ENCODE measurements at places on chromosomes 4 and X.
A peak's percentile ranks its signal among the peaks of the same experiment; 100 is the strongest.

DNA sequence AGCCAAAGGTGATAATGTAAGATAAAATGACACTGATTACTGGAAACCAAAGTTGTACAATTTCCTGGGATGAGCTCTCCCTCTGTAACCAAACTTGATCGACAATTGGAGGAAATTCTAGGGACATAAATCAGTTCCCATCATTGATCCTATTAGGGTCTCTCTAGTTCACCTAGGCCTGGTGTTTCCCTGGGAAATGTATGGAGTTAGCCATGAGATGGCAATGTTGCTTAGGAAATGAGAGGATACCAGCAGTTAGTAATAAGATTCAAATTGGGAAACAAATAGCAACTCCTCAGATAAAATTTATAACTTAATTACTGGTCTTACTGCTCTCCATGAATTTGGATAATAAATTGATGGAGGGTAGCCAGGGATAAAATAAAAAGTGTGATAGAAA lies 52.2 kb downstream of the SPATA18 start:
- DNase-seq: no peak

GRCh38 chr4:182862141-182862875 lies 54.9 kb downstream of the DCTD start:
- no peak for DNase-seq

- no peak for DNase-seq
Measured at GRCh38 chr4:158496030-158496741, 25.5 kb upstream of the RXFP1 start.

DNA sequence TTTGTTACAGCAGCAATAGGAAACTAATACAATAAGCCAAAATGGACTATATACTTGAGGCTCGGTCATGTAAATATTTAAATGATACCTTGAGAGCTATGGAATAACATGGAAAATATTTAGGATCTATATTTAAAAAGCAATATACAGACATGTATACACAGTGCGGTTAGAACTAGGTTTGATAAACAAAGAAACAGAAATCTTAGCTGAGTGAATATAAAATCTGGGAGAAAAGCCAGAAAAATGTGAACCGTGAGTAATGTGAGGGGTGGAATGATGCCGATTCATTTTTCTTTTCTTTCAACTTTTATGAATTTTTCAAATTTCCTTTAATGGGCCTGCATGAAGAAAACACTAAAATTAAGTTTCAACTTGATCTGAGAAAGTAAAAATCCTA lies 104.1 kb downstream of the ATXN3L start:
- DNase-seq: no peak

- DNase-seq: no peak
Measured at GRCh38 chr4:128861856-128862518, 52.5 kb downstream of the JADE1 start.

- no peak for DNase-seq
Measured at GRCh38 chr4:69323284-69323683, 43.0 kb downstream of the UGT2B28 start.

GRCh38 chr4:148067301-148067916 lies 335.5 kb downstream of the ARHGAP10 start:
- DNase-seq: no peak

GRCh38 chr4:151165205-151166000 lies 66.0 kb downstream of the RPS3A start:
- DNase-seq: no peak

GRCh38 chr4:102620697-102621497 lies 119.7 kb downstream of the NFKB1 start:
- DNase-seq: no peak

DNA sequence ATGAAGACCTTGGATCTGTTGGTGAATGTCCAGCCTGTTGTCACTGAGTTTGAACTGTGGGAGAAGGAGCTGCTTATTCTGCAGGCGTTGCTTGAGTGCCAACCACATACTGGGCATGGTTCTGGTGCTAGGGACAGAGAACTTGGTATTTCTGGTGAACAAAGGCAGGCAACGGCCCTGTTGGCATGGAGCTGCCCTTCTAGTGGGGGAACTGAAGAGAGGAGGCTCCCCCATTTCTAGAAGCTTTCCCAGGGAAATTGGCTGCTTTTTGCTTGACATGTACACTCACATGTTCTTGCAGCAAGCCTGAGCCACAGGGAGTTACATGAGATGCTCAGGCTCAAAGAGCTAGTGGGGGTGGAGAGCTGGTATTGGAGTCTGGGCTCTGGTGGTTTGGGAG lies 8.9 kb upstream of the CD38 start:
- no peak for DNase-seq

DNA sequence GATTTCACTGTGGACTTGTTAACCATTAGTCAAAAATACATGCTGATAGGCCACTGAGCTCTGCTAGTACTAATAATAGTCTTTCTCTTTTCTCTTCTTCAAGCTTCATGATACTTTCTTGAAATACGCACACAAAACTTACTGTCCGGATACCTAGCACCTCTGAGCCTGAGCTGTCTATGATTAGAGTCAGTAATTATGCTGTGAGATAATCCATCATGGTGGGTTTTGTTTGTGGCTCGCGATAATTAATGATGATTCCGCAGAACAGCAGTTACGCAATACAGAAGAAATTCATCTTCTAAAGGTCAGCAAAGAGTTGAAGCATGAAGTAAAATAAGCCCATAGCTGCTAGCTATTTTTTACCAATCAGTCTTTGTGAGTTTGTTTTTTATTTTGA lies 511.5 kb upstream of the GALNT7 start:
- DNase-seq: no peak

DNA sequence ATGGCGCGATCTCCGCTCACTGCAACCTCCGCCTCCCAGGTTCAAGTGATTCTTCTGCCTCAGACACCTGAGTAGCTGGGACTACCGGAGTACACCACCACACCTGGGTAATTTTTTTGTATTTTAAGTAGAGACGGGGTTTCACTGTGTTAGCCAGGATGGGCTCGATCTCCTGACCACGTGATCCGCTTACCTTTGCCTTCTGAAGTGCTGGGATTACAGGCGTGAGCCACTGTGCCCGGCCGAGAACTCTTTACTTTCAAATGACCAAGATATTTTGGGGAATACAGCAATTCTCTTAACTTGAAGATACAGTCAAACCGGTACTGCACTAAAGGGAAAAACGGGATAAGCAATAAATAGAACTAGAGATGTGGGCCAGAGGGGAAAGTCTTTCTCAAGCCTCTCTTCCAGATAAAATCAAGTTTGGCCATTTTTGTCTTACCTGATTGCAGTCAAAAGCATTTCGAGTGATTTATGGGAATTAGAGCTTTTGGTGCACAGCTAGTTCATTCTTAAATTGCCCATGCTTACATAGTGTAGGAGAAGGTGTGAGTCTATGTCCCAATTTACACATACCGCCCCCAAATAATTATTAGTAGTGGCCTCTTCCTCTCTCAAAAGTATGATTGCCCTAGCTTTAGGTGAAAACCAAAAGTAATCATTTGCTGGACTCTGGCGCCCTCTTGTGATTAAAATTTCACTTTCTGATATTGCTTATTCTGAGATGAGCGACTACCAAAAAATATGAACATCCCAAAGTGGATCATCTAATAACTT lies 53.2 kb upstream of the ABCG2 start:
- no peak for DNase-seq

DNA sequence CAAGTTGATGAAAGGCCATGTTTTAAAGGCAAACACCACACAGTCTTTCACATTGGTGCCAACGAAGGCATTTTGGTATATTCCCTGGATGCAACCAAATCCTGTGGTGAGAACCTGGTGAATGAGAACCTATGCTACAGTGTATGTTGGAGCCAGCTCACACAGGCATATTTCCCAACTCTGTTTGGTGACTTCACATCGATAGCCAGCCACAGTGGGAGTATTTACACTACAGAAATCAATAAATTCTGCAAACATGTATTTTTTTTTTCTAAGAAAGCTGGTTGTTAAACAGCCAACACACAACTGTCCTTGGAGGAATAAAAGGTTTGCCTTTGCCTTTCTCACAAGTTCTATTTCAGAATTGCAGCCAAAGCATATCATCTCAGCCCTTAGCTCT lies 691.0 kb downstream of the GRID2 start:
- no peak for DNase-seq

DNA sequence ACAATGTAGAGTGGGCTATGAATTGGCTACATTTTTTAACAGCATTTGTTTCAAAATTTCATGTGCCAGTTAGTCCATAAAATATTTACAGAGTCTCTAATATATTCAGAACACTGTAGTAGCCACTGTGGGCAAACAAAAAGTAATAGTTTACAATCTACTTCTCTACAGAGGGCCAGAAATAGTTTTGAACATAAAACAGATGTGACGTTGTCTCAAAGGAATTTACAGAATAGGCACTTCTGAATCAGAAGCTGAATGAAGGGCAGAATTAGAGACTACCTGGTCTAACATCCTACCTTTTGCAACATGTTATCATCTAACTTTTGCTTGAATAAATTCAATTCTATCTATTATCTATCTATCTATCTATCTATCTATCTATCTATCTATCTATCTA lies 811.9 kb upstream of the EPHA5 start:
- DNase-seq: no peak

- no peak for DNase-seq
Measured at GRCh38 chr4:185011408-185011807, 6.9 kb upstream of the HELT start.

GRCh38 chrX:117936118-117936517 lies 180.5 kb downstream of the KLHL13 start:
- DNase-seq: no peak

DNA sequence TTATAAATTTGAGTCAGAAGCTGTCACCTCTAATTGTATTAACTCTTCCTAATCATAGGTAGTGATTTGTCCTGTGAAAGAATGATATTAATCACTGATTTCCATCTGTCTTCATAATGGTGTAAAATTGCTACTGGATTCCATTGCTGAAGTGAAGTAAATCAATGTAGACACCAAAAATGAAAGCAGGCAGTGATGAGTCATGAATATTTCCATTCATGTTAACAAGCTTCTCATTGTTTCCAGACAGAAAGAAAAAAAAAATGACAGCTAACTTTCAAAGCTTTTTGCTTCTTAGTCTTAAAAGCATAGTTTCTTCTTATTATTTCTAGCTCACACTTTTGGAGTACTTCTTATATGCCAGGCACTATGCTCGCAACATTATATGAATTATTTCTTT lies 21.5 kb downstream of the FAM114A1 start:
- DNase-seq: no peak

GRCh38 chr4:59597536-59598329 lies 1602.4 kb upstream of the ADGRL3 start:
- DNase-seq: peak; percentile 11

DNA sequence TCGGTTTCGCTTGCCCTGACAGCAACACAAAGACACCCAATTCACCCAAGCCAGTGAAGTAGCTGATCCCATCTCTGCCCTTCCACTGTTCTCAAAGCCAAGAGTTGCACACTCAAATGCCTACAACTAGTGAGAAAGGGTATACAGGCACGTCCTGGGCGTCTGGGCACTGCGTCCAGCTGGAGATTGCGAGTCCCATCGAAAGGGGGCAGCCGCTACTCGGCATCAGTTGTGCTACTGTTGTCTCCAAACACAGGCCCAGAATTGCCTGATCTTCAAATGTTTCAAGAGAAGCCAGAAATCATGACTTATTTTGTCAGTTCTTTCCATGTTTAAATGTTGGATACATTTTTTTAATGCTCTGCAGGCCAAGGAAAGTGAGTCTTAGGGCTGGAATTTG lies 487.8 kb downstream of the BCOR start:
- no peak for DNase-seq

DNA sequence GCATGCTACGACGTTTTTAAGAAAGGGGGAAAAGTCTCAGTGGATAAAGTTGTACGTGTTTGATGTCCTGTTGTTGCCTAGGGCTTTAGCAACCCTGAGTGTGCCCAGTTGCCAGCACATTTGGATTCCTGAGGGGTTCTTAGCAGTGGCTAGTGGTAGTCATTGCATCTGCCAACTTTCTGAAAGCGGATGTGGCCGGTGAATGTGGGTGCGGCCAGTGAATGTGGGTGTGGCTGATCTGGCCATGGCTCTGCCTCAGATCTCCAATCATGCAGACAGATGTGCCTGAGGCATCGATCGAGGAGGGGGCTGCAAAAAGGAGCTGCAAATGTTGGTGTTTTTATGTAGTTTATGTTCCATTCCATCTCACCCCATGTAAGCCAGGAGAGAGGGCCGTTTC lies 41.5 kb upstream of the FAT1 start:
- no peak for DNase-seq

GRCh38 chrX:1427756-1428155 lies 25.0 kb downstream of the ASMTL start:
- no peak for DNase-seq

DNA sequence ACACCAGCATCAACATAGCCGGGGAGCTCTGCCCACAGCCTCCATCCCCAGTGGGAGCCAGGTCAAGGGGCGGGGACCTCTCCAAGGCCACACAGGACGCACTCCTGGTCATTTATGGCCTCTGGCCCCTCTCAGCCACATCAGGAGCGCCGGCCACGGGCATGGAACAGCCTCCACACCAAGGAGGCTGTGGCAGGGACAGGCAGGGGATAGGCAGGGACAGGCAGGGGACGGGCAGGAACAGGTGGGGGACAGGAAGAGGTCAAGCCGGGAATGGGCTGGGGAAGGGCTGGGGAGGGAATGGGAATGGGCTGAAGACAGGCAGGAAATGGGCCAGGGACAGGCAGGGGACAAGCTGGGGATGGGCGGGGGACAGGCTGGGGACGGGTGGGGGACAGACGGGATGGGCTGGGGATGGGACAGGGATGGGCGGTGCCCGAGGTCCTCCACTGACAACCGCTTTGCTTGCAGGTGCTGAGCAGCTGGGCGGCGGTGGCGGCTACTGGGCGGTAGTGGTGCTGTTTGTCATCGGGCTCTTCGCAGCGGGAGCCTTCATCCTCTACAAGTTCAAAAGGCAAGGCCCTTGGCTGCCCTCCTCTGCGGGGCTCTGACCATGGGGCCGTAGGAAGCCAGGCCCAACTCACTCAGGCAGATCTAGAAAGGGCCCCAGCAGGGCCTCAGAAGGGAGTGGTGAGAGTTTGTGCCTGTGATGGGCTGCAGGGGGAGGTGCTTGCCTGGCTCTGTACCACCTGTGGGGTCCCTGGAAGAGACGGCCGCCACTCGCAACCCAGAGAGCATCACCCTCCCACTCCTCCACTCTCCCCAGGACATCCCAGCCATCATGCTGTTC lies 205.6 kb downstream of the AFAP1 start:
- no peak for DNase-seq

All from amygdala (tissue), 56 donors.